Activated naive CD4-positive, alpha-beta T cell (primary cell): ENCODE measurements at places on chromosomes 2 and 18.

DNA sequence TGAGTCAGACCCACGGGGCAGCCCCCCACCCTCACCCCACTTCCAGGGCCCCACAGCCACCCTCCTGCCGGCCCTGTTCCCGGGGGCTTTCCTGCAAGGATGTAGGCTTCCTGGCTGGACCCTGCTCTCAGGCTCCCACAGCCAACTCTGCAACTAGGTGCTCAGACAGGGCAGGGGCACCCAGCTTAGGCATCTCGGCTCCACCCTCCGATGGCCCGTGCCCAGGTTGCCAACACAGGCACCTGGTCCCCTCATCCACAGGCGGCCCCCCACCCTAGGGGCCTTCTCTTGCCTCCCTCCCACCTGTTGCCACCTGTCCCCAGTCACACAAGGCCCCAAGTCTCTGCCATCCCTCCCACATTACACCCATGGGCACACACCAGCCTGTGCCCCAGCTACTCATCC is 34.6 kb downstream of the HS6ST1 start:
- DNase-seq, result no peak

- no peak for DNase-seq
Measured at GRCh38 chr2:39506215-39506614, 69.1 kb upstream of the MAP4K3 start.

DNA sequence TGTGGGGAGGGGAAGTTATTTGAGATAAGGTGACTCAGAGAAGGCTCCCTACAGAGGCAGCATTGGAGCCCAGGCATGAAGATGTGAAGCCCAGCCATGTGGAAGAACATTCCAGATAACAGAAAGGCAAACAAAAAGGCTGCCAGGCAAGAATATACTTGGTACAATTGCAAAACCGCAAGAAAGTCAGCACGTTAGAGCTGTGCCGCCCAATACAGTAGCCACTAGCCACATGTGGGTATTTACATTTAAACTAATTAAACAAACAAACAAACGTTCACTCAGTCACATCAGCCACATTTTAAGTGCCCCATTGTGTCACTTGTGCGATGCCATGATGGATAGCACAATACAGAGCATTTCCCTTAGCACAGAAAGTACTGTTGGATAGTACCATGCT is 179.6 kb downstream of the SATB2 start:
- no peak for DNase-seq

GRCh38 chr2:3839476-3839875 is 136.1 kb downstream of the DCDC2C start:
- no peak for DNase-seq

GRCh38 chr2:39571111-39571731 is 94.5 kb upstream of the TMEM178A start:
- DNase-seq, result no peak

- no peak for DNase-seq
Measured at GRCh38 chr2:241489733-241490680, 18.4 kb downstream of the STK25 start.

GRCh38 chr2:24744356-24744755 is 48.8 kb downstream of the PTRHD1 start:
- no peak for DNase-seq

DNA sequence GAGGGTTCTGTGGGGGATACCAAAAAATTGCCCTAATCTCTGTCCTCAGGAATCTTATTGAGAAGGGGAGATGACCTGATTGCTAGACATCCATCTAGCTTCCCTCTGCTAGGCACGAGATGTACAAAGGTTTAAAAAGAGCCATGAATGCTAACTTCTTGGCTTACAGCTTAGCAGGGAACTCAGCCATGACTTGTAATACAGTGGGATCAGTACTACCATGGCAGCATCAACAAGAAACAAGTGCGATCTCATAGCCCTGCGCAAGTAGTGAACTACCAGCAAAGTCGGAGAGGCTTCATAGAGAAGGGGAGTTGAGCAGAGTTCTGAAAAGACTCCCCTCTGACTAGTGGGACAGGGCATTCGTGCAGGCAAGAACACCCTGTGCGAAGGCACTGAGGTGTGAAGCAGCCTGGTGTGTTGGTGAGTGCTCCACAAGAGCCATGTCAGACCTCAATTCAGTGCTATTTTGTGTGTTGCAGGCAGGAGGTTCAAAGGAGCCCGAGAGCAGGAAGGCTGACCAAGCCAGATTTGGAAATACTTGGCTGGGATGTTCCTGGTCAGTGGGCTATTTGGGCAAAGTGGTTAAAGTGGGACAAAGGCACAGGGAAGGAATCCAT is 130.0 kb downstream of the FMNL2 start:
- DNase-seq, result no peak

DNA sequence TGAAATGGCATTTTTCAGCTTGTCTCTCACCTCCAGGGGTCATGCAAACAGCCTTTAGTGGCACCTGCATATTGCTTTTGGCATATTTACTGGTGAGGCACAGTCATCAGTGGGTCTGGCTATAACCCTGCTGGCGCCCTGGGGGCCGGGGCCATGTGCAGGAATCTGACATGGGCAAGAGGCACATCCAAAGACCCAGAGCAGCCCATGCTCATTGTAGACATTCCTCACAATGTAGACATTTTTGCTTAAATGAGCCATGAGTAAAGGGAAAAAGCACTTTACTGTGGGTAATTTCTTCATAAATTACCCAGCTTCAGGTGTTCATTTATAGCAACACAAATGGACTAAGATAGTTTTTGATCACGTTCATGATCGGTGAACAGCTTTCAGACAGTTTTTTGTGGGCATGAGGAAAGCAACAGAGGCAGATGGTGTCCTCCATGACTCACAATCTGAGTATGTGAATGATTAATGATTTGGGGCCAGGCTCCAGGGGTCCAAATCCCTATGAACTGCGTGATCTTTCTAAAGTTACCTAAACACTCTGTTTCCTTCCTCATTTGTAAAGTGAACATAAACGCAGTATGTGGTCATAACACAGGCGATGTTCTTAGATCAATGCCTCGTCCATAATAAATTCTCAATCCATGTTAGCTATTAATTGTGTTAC is 85.8 kb downstream of the LIPG start:
- DNase-seq, result no peak

DNA sequence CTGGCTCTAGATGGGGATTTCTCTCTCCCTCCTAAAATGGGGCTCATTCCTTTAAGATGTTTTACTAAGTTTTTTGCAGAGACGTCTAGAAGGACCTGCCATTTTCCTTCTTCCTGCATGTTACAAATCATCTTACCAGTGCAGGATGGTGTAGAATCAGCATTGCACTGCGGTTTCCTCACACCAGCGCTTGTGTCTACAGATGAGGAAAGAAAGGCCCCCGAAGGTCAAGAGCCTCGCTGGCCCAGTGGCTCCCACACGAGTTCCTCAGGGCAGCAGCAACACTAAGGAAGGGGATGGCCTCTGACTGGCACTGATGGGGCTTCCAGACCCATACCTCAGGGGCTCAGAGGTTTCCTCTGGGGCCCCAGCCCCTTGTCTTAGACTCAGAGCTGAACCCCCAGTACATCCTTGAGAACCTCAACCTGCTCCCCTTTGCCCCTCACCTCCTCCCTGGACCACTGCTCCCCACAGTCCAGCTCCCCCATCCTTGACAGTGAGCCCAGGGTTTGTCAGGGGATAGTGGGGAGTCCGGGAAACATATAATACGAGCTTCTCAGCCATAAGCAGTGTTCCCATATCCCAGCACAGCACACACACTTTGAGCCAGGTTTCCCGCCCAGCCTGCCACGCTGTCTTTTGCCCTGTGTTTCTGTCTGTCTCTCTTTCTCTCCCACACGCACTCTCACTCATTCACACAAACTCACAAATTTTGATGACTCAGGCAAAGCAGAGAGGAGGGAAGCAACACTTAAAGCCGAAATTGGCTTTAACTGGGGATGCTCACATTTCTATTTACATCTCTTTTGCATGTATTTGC is 29.4 kb downstream of the ZFP36L2 start:
- DNase-seq, result no peak

DNA sequence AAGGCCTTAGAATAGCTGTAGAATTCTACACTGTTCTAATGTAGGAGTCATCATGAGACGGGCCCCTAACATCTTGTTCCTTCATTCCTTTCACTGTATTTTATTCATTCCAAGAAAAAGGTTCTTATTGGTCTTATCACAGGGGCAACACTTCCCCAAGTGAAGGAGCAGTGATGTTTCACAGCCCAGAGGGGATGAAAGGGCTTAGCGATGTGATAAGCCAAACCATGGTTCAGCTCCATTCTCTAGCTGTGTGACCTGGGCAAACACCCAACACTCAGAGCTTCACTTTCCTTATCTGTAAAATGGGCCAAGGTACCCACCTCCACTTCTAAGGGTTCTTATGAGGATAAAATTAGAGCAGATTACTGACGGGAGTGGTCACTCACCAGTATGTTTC is 25.4 kb upstream of the HS6ST1 start:
- no peak for DNase-seq

DNA sequence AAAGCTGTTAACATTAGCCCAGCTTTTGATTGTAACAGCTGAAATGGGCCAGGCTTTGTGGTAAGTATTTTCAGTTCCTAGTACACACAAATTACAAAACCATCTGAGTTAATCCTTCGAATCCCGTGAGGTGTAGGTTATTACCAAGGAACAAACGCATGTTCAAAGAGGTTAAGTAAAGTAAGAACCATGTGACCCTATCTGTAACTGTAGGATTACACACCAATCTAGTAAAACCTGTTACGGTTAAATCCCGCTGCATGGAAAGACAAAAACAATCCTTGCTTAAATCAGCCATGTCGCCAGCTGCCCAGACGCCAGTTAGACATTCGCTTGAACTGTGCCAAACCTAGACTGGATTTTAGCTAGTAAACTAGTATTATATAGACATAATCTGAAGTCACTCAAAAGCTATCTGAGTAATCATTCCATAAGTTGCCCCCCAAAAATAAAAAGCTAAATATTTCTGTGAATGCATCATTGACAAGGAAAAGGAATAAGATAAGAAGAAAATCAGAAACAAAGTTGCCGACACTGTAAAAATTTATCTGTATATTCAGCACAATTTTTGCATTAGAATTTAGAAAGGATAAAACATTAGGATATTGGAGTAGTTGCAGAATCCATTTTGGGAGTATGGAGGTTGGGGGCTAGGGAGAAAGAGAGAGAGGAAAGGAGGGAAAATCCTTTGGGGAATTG is 638.0 kb downstream of the CNTNAP5 start:
- no peak for DNase-seq

DNA sequence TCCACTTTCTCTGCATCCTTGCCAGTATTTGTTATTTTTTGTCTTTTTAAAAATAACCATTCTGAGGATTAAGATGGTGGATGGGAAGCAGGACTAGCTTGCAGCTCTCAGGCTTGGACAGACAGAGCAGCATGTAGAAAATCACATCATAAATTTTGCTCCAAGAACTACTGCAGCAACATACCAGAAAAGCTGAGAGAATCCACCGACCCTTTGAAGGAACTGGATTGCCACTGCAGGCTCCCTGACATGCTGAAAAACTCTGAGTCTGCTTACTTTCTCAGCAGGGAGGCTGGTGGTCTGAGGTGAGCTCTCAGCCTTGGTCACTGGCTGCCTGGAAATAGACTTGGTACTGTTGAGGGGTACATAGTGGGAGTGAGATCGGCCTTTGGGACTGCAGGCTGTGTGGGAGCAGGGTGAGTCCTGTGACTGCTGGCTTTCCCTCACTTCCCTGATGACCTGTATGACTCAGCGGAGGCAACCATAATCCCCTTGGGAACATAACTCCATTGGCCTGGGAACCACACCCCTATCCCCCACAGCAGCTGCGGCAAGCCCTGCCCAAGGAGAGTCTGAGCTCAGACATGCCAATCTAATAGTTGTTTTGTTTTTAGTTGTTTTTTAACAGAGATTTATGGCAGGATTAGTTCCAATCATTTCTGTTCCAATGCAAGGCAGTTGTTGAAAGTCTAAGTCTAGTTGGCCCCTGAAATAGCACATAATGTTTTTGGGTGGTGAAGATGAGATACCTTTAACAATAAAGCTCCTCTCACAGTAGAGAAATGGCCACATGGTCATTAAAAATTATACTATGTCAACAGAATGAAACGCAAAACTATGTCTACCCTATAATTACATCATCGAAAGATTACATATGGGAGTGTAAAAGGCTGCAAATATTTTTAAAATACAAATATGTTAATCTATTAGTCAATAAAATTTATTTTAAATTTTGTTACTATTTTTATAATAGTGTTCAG is 414.2 kb upstream of the CHAC2 start:
- no peak for DNase-seq

DNA sequence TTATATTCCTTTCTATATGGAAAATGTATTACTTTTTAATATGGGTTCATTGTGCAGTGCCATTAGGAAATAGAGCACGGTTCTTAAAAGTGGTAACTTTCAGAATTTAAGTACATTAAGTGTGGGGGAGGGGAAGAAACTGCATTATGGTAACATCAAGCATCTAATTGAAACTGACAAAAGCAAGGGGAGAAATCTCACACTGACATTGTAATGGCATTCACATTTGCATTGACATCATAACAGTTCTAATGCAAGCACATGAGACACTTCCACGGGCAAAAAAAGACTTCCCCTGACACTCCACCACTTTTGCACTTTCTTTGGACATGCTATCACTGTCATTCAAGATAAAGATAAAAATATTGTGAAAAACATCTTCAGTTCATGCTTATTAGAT is 431.3 kb upstream of the SMIM21 start:
- DNase-seq, result no peak

- no peak for DNase-seq
Measured at GRCh38 chr2:219571311-219572236, at the start of gene OBSL1. OBSL1 (minus strand) TSS chr2:219571539; CDS start chr2:219571232, 307 bp downstream.

GRCh38 chr2:216385478-216385877 is 13.2 kb upstream of the MARCHF4 start:
- no peak for DNase-seq

DNA sequence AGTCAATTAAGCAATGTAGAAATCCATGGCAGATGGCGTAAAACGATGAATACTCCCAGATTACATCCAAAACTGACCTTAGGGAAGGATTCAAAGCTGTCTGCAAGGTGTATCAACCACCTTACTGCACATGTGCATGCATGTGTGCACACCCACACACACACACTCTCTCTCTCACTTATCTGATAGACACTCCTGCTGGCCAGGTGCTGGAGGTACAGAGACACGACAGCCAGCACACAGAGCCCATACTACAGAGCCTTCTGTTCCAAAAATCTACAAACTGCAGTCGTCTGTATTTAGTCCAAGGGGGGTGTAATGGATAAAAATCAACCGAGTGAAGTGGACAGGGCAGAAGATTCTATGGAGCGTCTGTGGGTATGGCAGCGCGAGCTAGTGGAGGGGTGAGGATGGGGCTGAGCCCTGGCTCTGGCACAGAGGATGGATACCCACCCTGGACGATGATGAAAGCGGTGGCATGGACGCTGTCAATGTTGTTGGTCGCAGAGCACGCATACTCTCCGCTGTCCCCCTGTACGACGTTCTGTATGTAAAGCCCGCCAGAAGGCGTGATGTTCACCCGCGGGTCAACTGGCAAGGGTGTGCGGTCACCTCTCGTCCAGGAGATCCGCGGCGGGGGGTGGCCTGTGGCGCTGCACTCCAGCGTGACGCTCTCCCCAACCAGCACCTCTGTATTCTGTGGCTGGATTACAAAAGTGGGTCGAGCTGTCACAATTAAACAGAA is 78.4 kb downstream of the PXDN start:
- DNase-seq, result no peak

- DNase-seq, result no peak
Measured at GRCh38 chr2:225781991-225782390, 382.5 kb downstream of the NYAP2 start.
